ENCODE measurements at places on chromosomes 4 and X. TPM values are rescaled to one million over a fixed set of nuclear protein-coding genes. Genes with fewer than 3 reads are reported as not detected.

DNA sequence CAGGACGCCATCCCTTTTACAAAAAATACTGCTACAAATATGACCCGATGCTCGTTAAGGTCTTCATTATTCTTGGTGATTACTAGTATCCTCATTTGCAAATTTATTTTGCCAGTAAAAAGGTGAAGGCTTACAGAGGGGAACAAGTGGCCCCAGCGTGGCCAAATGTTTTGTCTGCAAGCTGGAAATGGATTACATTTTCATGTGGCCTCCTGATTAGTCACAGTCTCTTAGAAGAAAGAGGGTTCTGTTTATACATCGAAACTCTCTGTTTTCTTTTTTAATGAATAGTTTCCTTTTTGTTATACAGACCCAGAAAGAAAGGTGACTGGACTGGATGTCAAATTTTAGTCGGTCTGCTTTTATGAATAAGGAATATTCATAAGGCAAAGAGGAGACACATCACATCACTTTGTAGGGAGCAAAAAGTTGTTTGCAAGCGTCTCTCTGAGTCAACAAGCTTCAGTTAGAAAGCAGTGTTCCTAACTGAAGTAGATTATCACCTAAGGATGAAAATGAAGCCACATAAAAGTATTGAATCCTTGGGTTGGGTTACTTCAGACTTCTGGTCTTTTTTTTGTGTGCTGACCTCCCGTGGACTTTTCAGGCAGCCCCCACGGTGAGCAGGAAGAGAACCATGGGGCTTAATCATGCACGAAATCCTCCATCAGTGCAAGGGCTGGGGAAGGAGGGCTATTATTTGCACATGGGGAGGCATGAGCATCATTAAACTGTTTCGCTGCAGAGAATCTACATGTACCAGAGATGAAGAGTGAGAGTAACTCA, 125.6 kb downstream of the ARSF start:
- no peak for DNase-seq

DNA sequence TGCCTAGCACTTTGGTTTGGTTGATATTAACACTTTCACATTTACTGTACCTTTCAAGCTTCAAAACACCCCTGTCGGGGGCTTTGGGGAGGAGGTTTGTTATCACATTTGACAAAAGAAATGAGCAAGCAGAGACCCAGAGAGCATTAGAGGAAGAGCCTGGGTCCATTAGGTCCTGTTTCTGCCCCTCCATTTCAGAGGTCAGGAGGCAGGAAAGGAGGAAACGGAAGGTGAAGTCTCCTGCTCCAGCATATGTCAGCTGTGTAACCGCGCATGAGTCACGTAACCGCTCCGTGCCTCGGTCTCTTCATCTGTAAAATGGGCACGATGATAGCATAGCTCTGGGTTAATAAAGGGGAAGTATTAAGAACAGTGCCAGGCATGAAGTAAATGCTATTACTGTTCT, 201.9 kb upstream of the BCOR start:
- DNase-seq = no peak

GRCh38 chr4:76752861-76753501, 145.0 kb downstream of the SOWAHB start:
- no peak for DNase-seq

GRCh38 chrX:43211570-43211969, 433.6 kb upstream of the PPP1R2C start:
- DNase-seq = no peak

GRCh38 chr4:89369581-89369980, 62.0 kb upstream of the GPRIN3 start:
- DNase-seq = no peak

DNA sequence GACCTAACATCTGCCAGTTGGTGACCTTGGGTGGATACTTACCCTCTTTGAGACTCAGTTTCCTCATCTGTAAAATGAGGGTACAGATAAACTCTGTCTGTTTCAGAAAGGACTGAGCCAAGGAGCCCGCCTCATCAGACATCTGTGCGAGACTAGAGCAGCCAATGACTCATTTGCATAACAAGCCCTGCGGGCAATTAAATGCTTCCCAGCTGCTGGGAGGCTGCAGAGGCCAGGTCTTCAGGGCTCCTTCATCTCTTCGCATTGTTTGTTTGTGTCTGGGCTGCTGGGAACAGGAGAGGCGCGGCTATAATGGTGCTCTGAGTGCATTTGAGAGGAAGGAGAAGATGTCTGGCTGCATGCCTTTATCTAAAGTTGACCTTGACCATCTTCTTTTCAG, 85.0 kb downstream of the ADRA2C start:
- DNase-seq = no peak

DNA sequence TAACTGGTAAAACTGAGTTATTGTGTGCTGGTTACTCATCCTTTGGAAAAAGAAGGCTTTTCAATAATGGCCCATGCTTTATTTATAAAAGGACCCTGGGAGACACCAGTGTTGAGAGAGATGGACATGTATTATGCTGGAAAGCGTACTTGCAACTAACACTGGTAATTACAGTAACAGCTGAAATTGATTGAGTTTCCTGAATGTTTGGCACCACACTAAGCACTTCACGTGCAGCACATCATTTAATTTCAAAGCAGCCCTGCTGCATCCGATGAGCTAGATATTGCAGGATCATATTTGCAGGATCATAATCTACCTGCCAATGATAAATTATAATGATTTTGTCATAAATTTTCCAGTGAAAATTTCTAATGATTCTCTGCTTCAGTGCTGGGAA, 81.5 kb downstream of the QRFPR start:
- no peak for DNase-seq

- DNase-seq = no peak
Measured at GRCh38 chr4:148055844-148056243, 324.0 kb downstream of the ARHGAP10 start.

Gene RBM46
- 27.3 TPM for total RNA-seq

DNA sequence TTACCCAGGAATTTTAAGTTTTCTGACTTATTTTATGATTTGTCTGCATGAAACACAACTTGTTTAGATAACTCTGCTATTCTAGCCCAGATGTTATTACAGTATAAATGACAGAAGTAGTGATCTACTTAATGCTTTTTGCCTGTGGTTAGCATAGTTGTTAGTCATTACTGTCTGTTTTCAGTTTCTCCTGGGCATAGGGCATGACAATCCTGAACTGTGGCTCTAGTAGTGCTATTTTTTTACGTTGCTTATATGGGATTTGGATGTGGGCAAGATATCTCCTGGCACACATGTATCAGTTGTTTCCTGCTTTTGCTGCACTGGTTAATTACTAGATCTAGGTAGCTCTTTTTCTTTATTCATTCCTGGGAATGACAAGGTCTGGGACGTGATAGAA, 1005.8 kb downstream of the PCDH18 start:
- no peak for DNase-seq

DNA sequence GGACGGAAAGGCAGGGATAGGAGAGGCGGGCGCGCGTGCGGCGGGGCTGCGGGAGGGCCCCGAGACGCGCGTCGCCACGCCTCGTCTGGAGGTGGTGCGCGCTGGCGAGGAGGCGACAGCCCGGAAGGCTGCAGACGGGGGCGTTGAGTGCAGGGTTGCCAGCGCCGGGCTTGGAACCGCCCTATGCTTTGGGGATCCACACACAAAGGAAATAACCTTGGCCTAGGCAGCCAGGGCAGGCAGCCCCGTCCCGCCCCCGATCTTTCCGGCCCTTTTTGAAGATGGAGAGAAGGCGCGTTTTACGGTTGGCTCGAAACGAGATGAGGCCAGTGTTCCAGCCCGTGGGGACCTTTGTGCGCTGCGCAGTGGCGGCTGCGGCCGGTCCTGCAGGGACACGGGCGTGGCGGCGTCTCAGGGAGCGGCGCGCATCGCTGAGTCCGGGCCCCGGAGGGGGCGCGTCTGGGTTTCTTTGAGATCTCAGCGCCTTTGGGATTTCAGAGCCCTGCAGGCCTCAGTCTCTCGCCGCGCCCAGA, 50.8 kb upstream of the TRIM2 start:
- DNase-seq = peak; percentile 45

Gene HMX1
- total RNA-seq = 7.3 TPM

DNA sequence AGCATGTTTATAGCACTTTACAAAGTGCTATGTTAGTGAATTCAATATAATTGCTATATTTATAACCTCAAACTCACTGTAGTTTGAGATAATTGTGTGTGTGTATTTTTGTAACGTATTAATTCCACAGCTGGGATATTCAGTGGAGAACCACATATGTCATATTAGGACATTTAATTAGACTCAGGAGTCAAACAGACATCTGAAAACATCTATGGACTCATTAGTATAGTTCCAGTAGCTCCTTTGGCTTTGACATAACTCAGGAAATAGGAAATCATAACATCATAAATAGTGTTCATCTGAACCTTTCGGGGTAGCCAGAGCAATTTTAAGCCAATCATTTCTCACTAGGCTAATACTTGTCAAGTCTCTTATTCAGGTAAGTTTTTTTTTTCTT, 38.8 kb downstream of the NAA11 start:
- no peak for DNase-seq

DNA sequence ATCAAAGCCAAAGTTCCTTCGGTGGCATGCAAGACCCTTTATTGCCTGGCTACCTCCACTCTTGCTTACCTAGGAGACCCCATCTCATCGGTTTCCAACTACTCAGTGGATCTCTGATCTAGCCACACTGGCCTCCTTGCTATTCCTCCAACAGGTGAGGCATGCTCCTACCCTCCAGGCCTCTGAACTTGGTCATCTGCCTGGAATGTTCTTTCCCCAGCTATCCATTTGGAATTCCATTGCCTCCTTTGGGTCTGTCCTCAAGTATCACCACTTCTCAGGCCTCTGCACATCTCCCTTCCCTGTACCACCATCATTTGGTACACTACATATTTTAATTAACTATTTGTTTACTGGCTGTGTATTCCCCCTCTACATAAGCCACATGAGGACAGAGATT, 11.2 kb downstream of the LGI2 start:
- DNase-seq = no peak

Gene FSTL5
- total RNA-seq = 0.68 TPM

Gene SSX4
- total RNA-seq = 3.8 TPM

Gene SOWAHB
- total RNA-seq = 0.12 TPM

- DNase-seq = no peak
Measured at GRCh38 chrX:34631479-34632220, 25.4 kb downstream of the TMEM47 start.

DNA sequence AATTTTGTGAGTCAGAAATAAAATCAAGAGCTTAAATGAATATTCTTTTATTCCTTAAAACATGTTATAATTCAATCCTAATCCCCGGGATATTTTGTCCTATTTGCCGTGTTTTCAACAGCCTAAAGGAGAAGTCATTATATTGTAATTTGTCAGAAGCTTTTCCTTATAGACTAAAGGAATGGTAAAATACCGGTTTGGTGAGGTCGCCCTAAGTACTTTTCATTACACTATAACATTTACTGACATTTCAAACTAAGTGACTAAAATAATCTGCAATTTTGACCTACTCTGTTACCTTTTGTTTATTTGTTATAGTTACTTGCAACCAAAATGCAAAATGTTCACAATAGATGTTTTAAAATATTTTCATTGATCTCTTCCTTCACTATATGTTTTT, 8.8 kb downstream of the DCLK2 start:
- no peak for DNase-seq

DNA sequence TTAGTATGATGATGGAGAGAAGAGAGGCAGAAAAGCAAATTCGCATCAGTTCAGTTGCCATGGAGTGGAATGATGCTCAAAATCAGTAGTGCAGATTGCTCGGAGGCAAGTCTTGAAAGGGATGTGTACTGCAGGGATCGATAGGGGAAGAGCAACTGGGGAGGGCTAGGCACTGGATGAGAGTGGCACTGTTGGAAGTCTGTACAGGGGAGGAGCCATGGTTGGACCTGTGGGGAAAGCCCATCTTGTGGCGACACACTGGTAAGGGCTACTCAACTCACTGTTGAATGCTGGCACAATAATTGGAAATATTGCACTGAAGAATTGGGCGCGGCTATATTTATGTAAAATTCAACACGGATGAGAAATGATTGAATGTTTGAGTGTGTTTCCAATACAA, 1.2 kb downstream of the RAB9B start:
- no peak for DNase-seq

DNA sequence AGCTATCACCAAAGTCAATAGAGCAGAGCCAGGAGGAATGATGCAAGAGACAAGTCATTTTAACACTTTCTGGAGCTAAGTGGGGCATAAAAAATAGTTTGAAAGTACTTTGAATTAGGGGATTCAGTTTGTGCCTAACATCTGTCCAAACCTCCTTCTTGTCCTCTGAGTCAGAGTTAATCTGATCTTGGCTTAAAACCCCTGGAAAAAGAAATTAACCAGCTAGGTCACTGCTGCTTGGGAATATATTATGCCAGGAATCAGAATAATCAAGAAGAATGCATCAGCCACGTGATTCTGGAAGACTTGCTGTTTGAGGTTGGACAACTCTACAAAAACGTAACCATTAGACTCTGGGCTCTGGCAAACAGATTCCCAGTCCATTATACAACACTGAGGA, 45.3 kb upstream of the EDA2R start:
- no peak for DNase-seq

DNA sequence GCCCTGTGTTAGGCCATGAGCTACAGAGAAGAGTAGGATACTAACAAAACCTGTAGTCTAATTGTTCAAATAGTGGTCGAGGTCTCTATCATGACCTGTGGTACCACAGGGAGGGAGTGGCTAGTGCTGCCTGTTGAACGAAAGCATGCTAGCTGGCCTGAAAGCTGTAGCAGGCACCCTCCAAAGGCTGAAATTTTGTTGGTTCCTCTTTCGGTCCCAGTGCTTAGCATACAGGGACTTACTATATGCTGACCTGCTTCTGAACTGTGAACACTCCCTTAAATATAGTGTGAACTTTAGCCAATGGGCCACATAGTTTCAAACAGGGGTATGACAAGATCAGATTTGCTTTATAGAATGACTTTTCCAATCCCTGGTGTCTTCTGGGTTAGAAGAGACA, 113.4 kb downstream of the PJA1 start:
- DNase-seq = no peak

Gene FOXP3
- 1.1 TPM for total RNA-seq

DNA sequence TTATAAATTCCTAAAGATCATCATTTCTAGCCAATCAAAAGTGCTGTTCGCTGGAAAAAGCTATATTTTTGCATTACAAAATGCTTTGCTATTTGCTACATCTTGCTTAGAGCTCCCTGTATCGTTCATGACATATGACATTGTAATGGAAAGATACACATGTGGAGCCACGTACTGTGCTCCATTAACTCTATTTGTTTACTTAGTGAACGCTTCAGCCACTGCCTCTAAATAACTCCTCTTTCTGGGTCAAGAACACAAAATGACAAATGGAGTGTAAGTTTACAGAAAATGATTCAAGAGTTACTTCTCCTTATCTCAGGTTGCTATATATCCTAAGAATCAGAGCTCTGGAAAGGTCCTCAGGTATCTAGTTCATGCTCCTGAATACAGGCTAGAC, 329.1 kb upstream of the SMIM31 start:
- DNase-seq = no peak

DNA sequence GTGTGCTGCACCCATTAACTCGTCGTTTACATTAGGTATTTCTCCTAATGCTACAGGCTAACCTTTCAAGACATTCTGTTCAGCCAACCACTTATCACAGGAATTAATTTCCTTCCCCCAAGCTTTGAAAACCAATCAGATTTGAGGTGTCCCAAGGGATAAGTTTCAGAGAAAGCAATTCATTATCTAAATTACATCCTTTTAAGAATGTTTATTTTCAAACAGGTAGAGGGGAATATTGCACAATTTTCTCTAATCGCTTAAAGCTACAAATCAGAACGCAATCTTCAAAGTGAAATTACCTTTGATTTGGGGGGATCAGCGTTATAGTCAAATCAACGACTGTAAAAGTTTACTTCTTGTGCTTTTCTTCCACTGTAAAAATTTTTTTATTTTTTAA, 1.6 kb downstream of the CLOCK start:
- no peak for DNase-seq

GRCh38 chrX:31653422-31653821, 581.6 kb upstream of the FTHL17 start:
- no peak for DNase-seq

GRCh38 chrX:45849261-45849862, 648.7 kb upstream of the DIPK2B start:
- DNase-seq = no peak

Measured in testis (tissue), 5 donors.